ENCODE measurements at places on chromosomes 13 and 19. TPM values are rescaled to one million over a fixed set of nuclear protein-coding genes. Genes with fewer than 3 reads are reported as not detected.

DNA sequence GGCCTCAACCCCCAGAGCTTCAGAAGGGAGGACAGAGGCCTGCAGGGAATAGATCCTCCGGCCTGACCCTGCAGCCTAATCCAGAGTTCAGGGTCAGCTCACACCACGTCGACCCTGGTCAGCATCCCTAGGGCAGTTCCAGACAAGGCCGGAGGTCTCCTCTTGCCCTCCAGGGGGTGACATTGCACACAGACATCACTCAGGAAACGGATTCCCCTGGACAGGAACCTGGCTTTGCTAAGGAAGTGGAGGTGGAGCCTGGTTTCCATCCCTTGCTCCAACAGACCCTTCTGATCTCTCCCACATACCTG, 969 bp upstream of the CEACAM5 start:
- no peak for DNase-seq

GRCh38 chr19:9917321-9917720, 19.0 kb downstream of the OLFM2 start:
- DNase-seq = no peak

DNA sequence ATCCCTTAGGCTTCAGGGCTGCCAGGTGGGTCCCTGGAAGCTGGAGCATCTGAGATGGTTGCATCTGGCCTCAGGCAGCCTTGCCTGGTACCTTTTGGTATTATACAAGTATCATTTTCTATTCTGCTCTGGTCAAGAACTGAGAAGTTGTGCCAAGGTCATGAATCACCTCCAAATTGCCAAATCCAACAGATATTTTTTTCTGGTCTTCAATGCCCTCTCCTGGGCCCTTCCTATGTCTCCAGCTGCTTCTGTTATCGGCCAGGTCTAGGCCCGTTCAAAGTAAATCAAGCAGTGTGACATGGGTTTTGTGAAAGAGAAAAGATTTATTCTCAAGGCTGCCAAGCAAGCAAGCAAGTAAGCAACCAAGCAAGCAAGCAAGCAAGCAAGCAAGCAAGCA, 271.1 kb upstream of the MAB21L1 start:
- DNase-seq = no peak

The KLK14 gene
- total RNA-seq = not detected

GRCh38 chr19:6204212-6204611, 68.7 kb downstream of the ACSBG2 start:
- DNase-seq = no peak

DNA sequence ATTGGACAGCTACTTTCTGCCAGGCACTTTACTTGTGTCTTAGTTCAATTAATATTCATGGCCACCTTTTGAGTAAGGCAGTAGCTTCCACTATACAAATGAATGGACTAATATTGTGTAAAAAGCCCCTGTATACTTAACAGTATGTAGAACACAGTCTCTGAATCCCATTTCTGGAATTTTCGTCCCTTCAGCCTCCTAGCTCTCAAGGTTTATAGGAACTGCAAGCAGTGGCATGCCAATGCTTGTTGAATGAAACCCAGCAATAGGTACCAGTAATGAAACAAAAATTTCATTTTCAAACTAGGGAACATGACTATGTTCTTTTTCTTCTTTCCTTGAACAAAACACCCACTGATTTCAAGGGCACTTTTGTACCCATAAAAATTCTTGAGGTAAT, 361.6 kb downstream of the TDRD3 start:
- DNase-seq = no peak

The SYDE1 gene
- total RNA-seq = 0.22 TPM

GRCh38 chr13:25253702-25254101, 33.6 kb downstream of the MTMR6 start:
- DNase-seq = no peak

The KL gene
- total RNA-seq = not detected

- DNase-seq = no peak
These were observed 866.7 kb upstream of the SPRY2 start for GRCh38 chr13:81207636-81208035.

DNA sequence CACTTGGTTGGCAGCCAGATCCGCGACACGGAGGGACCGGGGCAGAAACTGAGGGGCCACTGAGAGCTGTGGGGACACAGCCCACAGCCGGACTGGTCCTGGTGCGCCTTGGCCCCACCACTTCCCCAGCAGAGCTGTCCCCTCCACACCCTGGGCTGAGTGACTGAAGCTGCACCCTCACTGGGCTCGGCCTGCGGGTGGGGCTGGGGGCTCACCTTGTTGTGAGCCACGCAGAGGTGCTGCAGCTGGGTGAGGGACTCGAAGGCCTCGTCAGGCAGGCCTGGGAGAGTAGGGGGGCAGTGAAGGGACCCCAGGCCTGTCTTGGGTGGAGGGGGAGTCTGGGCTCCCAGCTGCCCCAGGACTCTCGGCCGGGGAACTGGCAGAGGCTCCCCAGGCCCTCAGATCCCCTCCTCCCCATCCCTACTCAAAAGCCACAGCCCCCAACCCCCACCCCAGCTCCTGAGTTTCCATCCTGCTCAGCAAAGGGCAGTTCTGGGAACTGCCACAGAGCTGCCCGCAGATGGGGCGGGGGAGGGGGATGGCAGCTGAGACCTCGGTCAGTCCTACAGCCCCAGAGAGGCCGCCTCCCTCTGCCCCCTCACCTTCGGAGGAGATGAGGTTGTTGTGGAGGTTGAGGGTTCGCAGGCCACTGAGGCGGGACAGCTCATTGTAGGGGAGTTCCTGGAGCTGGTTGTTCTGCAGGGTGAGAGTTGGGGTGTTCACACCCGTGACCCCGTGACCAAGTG, 2.3 kb downstream of the PODNL1 start:
- DNase-seq = no peak
